IPS-NIHi11 (cell line): ENCODE measurements at places on chromosomes 2 and 18.
A peak's percentile ranks its signal among the peaks of the same experiment; 100 is the strongest.

DNA sequence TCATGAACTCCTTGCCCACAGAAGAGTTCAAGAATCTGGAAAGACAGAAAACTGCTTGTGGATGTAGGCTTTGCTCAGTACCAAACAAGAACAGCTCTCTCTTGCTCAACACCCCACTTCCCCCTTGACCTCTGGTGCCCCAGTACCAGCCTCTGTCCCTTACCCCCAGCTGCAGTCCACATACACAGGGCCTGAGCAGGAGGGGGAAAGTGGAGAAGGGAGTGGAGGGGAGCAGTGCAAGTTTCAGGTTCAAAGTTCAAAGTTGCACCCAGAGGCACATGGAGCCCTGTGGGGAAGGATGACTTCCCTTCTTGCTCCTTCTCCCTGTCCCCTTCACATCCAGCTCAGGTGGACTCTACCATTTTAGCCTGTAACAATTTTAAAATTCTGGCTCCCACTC lies 61.1 kb upstream of the LPIN2 start:
- DNase-seq: no peak

DNA sequence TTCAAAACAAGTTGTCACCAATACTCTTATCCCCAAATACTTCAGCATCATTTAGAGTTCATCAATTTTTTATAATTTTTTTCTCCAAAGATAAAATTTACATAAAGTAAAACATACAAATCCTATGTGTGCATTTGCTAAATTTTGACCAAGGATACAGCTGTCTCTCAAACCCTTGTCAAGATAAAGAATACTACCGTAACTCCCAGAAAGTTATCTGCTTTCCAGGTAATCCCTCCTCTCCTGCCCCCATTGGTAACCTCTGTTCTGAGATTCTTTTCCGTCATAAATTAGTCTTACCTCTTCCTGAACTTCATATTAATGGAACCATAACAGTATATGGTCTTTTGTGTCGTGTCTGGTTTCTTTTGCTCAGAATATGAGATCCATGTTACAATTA lies 49.2 kb downstream of the BCL2L11 start:
- no peak for DNase-seq

DNA sequence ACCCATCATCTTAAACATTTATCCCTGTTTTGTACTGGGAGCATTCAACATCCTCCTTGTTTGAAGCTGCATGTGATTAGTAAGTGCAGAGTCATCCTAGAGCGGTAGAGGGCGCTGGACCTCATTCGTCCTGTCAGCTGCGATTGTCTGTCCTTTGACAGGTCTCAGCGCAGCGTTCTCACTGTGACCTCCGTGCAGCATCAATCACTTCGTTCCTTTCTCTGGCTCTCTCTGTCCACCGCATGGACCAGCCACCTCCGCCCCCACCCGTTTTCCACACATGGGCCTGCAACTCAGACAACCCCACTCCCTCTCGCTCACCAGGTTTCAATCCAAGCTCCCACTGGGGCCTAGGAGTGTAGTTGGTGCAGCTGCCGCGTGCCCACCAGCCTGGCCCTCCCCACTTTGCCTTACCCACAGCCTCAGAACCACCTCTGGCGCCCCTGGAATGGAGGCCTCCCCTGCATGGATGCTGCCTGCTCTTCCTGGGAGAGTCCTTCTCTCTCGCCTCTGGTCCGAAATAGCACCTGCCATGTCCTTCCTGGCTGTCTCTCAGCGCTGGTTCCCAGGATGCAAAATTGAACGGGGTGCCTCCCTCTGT lies 90.5 kb downstream of the NDUFA10 start:
- DNase-seq: peak; percentile 80

DNA sequence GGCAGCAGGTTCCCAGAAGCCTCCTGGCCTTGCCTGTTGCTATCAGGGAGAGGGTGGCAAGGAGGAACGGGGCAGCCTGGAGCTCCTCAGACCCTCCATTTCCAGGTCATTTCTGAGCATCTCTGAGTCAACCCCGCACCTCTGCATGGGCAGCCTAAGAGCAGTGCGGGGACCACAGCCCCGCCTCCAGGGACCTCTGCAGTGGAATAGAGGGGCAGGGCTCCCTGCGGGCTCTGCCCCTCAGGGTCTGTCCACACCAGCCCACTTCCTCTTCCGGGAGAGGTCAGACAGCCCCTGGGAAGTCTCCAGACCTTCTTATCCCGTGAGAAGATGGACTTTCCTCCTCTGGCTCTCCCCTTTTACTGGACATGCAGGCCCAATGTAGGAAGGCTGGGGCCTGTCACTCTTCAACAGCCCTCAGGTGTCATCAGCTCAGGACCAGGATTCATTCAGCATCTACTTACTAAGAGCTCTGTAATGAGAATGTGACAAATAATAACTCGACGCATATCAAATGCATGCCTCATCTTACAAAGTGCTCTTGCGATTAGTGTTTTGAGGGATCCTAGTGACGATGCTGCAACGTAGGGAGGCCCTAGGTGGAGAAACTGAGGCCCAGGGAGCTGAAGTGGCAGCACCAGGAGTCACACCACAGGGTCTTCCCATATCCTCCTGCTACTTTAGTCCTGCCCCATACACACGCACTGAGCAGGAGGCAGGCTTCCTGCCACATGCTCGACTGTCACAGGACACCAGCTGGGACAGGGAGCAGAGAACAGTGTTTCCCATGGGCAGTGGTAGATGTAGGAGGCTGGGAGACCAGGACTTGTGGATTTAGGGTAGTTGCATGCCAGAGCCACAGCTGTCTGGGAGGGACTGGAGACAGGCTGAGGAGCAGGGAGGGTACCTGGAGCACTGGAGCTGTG lies 28.0 kb downstream of the SH2D6 start:
- DNase-seq: peak; percentile 16

- no peak for DNase-seq
Observed at GRCh38 chr2:199490049-199490448, 32.3 kb upstream of the SATB2 start.

- no peak for DNase-seq
Observed at GRCh38 chr18:990197-990596, 85.5 kb downstream of the ADCYAP1 start.

DNA sequence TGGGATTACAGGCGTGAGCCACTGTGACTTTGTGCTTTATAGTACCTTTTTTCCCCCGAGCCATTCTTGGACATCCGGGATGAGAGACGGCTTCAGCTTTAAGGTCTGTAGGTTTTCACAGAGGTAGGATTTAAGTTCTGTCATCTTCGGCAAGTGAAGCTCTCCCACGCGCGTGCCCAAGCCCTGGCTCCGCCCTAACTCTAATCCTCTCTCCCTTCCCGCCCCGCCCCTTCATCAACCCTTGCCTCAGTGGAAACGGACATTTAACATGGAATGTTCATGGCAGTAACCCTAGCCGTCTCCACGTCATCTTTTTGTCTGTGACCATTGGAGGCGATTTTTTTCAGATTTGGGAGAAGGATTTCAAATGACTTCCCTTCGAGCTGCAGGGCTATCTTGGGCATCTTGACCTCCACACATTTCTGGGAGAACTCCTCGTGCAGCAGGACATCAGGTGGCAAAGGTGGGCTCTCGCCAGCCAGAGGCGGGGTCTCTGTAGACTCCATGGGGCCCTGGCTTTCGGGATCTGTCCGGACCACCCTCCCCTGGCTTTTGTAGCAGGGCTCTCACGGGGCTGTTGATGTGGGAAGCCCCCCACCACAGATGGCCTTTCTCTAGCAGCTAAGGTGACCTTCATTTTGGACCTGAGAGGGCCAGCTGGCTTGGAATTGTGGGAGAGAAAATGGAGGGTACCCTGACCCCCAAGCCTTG lies 6.8 kb downstream of the COLEC11 start:
- no peak for DNase-seq
